Mammary epithelial cell (primary cell): ENCODE measurements at places on chromosomes 11 and 22.

DNA sequence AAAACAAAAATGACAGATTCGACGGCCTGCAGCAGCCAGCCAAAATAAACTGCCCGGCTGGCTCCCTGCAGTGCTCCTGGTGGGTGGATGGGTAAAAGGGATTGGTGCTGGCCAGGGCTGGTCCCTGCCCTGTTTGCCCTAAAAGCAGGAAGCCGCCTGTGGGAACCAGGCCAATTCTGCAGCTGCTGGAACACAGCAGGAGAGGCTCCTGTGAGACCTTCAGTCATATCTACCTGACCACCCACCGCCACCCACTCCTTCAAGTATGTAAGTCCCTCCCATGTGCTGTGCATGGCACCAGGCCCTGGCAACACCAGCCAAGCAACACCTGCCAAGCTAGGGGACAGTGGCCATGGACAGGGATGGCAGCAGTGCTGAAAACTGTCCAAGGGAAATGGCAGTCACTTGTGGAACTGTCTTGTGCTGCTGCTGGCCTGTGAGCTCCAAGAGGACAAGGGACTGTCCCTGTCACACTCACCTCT, 48.7 kb upstream of the ARFGAP3 start:
- peak; percentile 4 for DNase-seq

GRCh38 chr11:9726321-9727022, 62.6 kb downstream of the SWAP70 start:
- peak; percentile 75 for DNase-seq

DNA sequence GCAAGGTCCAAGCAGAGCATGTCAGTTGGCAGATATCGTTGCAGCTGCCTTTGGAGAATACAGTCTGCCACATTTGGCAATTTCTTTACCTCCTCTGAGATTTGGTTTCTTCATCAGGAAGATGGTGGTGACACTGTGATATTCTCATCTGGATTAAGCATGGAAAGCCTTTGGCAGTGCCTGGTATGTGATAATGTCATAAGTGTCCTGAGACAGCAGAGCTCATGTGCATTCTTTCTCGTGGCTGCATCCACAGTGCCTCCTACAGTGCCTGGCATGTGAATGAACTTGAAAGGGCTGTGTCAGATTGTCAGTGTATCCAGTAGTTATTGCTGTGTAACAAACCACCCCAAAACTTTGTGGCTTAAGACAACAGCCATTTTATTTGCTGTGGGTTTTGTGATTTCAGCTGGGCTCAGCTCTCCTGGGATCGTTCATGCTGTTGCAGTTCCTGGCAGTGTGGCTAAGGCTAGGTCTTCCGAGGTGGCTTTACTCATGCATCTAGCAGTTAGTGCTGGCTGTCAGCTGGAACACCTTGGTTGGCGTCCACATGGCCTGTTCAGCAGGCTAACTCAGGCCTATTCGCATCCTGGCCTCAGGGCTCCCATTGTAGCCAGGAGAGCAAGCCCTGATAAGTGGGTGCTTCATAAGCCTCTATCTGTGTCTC, 35.7 kb upstream of the MICAL2 start:
- no peak for DNase-seq

DNA sequence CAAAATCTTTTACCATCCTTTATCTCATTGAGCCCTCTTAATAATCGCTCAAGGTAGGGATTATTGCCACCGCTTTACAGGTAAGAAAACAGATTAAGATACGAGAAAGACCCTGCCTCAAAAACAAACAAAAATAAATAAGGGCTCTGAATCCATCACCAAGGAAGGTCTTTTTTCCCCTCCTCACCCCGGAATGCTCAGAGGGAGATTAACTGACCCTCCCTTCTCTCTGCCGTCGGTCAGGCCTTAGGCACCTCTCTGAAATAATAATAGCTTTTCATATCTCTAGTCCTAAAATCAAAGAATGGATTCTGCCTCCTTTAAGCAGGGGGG, 620 bp upstream of the ATG2A start:
- DNase-seq: no peak

DNA sequence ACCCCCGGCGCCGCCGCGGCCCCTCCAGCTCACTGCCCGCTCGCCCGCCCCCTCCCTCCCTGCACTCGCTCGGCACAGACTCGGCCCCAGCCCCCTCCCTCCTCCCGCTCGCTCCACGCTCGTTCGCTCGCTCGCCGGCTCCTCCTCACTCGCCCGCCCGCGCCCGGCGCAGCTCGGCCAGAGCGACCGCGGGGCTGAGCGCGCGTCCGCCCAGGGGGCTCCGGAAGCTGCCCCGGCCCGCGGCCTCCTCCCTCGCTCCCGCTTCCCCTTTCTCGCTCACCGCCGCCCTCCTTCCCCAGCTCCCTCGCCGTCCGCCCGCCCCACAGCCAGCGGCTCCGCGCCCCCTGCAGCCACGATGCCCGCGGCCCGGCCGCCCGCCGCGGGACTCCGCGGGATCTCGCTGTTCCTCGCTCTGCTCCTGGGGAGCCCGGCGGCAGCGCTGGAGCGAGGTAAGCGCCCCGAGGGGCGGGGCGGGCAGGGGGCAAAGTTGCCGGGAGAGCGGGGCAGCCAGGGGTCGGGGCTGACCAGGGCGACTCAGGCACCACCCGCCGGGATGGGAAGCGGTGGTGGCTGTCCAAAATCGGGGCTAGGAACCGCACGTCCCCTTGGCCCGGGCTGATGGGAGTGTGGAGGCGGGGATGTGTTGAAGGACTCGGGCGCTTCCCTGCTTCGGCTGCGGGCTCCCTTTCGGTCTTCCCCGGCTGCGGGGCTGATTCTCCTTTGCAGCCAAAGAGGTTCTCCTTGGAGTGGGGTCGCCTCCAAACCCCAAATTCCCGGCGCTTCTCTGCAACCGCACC, at the start of gene SEZ6L:
Gene SEZ6L (plus strand): TSS at position 148 of the 797 bp plus-strand sequence. CDS start 208 bp downstream, at position 356.
- DNase-seq: no peak

- DNase-seq: no peak
Observed at GRCh38 chr11:117468888-117469287, 141.2 kb downstream of the CEP164 start.

DNA sequence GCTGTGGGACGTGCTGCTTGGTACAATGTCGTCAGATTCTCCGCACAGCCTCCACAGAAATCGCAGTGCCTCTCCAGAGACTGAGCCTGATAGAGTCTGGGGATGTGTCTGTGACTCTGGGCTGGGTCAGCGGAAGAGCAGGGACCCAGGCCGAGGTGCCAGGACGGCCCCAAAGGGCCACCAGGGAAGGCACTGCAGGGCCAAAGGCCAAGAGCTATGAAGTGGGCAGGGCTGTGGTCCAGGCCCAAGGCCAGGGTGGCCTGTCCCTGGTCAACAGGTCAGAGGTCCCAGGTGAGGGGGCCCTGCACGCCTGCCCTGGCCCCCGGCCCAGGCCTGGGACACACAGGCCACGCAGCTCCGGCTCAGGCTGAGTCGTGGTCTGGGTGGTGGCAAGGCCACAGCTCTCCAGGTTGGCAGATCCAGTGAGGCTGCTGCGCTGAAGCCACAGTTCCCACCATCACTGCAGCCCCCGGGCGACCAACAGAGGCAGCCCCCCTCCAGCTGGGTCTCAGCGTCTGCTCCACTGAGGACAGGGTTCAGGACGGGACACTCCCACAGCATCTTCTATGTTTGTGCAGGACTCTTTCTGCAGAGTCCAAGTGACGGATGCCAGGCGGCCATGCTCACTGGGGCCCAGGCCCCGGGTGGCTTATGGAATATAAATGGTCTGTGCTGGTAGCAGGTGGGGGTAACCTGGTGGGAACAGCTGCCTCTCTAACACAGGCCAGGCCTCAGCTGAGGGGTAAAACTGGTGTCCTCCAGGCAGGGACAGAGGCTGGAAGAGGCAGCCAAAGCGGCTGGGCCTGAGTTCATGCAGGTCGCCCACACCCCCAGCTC, 4.8 kb upstream of the PIM3 start:
- no peak for DNase-seq
